ENCODE measurements at places on chromosomes 3 and 15.

GRCh38 chr3:101243285-101244211 is 76.8 kb downstream of the IMPG2 start:
- DNase-seq = no peak

DNA sequence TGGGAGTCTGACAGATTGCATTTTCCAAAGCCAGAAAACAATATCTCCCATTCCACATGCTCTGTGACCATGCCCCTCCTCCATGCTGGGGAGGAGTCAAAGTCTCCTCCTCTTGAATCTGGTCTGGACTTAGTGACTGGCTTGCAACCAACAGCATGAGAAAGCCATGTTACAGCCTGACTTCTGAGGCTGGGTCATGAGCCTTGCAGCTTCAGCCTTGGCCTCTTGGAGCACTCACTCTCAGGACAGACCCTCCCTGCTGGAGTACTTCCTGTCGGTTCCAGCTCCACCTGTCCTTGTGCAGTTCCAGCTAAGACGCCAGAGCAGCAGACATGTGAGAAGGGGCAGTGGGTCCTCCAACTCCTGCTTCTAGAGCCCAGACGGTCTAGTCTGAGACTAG is 49.7 kb upstream of the RBSN start:
- DNase-seq = no peak

DNA sequence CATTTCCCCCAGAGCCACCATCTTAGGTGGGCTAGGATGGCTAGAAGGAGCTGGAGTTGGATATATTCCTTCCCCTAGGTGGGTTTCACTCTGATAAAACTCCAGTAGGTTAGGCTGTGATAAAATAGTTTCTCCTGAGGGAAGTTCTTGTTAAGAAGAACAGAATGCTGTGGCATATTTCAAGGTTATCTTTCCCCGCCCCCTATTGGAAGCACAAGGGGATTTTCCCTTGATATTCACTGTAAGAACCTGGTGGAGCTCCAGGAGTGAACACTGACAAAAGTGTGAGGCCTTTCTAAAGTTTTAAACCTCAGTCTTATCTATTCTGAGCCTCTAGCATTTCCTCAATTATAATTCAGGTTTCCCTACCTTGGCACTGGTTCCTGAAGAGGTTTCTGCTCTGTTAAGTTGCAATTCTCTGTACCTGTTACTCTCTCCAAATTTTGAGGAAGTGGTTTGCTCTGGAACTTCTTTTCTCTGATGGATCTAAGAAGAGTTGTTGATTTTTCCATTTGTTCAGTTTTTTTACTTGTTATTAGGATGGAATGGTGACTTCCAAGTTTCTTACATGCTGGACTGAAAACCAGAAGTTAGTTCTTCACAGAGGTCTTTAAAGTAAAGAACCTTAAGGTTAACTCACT is 113.5 kb downstream of the GMPS start:
- DNase-seq = no peak

- DNase-seq = no peak
Observed at GRCh38 chr15:69700380-69700779, 247.8 kb downstream of the RPLP1 start.

- DNase-seq = no peak
Observed at GRCh38 chr3:130907966-130908365, 14.1 kb downstream of the ATP2C1 start.

DNA sequence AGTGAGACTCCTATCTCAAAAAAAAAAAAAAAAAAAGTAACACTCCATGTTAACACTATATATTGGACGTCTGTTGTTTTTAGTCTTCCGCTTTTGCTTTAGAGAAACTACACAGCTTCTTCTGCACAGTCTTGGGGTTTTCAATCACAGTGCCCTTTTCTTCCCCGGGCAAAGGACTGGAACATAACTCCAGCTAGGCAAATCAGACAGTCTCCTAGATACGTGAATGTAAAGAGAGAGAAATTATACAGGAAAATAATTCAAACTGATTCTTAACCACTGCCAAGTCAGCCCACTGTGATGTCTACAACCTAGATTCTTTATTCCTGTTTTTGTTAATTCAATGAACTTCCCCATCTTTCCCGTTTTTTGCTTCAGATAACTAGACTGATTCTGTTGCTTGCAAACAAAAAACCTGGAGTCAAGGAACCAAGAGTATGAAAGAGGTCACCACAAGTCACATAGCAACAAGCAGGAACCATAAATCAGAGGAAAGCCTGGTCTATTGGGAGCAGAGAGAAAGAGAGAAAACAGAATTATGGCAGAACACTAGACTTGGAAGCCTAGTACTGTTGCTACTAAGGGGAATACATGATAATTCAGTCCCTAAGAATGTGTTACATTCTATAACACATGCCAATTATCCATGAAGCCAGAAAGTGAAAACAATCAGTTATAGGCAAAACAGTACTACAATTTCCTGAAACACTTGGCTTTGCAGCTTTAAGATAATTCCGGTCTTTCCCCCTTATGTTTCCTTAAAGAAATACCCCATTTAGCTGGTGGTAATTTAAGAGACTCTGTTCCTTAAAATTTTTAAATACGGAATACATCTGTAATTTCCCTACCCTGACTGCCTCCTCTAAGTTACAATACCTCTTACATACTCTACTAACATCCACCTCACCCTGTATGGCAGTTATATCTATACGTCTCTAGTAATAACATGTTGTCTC is 63.1 kb downstream of the TBL1XR1 start:
- DNase-seq = no peak

DNA sequence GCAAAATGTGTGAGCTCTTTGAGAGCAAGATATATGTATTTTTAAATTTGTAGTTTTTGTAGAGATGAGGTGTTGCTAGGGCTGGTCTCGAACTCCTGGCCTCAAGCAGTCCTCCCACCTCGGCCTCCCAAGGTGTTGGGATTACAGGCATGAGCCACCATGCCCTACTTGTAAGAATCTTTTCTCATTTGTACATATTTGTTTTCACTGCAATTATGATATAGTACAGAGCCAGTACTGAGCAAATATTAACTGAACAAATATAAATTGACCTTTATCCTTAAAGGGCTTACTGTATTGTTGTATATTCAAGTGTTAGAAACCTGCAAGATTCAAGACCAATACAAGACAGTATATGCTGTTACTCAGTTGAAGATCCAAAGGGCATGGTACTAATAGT is 53.4 kb downstream of the GTF2E1 start:
- DNase-seq = no peak

DNA sequence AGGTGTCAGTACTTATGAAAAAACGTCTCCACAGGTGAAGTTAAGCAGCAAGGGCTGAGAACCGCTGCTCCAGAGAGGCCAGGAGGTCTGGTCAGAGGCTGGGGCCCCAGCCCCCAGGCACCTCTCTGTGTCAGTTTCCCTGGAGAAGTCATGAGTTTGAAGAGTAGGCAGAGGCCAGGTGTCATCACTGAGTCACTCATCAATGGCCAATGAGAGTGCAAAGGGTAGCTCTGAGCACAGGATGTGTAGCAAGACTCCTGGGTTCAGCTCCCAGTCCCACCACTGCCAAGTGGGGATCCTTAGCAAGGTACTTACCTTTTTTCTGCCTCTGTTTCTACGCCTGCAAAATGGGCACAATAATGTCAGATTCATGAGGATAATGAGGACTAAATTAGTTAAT is 47.9 kb downstream of the CORO2B start:
- no peak for DNase-seq
